Right ventricle myocardium inferior (tissue), 1 donor: ENCODE measurements at places on chromosomes 6 and 20. TPM values are rescaled to one million over a fixed set of nuclear protein-coding genes. Genes with fewer than 3 reads are reported as not detected.

BEND3 gene
- total RNA-seq: 1.6 TPM

DNA sequence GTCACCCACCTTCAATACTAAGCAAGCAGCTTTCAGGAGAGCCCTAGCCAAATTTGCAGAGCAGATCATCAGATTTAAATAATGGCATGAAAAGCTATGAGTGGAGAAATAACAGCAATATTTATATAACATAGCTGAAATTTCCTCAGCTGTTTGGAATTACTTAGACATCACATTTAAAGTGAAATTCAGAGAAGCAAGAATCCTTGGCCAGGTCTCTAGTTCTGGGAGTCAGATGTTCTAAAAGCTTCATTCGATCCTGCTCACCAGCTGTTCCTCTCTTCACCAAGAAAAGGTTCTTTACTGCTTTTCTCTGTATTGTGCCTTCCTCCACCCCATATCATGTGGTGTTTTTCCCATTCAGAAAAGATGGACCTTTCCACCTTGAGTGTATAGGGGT lies 152.3 kb upstream of the JAG1 start:
- DNase-seq: no peak

DNA sequence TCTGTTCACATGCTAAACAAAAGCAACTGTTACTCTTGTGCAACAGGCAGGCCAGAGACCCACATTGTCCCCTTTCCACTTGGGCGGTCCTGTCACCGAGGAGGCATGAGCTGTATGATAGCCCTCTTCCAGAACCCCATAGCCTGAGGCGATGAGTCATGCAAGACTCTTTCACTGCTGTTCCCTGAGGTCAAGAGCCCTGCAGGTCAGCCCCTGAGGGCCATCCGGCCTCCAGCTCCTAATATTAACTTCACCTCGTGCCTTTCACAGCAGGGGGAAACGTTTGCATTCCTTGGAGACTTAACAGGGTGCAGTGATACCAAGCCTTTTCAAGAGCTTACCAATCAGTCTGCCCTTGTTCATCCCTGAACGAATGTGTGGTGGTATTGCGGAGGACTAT lies 253.3 kb upstream of the ECI2 start:
- no peak for DNase-seq

GRCh38 chr6:148720406-148720805 lies 26.4 kb upstream of the UST start:
- DNase-seq: no peak

GRCh38 chr6:15304337-15305042 lies 58.6 kb downstream of the JARID2 start:
- no peak for DNase-seq

MEI4 gene
- 0.65 TPM for total RNA-seq

POU5F1 gene
- 0.51 TPM for total RNA-seq
